WTC11 (cell line): ENCODE measurements at places on chromosomes 3 and 15. TPM values are rescaled to one million over a fixed set of nuclear protein-coding genes. Genes with fewer than 3 reads are reported as not detected.

DNA sequence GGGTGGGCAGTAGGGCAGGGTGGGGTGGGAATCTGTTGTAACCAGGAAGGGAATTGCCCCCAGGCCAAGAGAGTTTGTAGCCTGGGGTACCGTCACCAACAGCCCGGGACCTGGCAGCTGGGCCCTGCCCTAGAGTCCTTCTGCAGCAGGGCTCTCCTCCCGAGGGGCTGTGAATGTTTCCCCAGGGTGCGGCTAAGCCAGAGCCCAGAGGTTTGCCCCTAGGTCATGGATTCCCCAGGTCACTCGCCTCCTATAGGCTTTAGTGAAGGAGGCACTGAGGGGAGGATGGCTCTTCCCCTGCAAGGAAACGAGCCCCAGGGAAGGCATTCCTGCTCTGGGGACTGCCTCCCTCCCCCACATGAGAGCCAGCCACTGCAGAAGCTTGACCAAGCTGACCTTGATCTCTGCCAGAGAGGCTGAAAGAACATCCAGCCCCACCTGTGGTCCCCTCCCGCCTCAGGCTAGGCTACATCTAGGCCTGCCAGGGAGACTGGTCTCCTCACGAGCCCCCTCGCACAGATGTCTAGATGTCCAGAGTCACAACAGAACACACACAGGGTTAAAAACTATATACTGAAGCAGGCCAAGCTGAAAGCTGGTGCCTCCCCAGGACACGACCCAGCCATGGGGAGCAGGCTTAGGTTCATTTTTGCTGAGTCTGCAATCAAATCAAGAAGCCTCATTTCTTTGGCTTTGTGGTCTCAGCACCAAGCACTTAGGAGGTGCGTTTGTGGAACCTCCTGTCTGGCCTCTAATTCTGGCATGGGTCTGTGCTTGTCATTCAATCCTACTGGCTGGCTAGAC lies 69.1 kb upstream of the TAMM41 start:
- H3K27ac ChIP-seq, result no peak overlapping the region
- no peak overlapping the region for H3K4me3 ChIP-seq
- DNase-seq, result no peak

GRCh38 chr3:174325834-174326700 lies 533.1 kb upstream of the NAALADL2 start:
- peaks cover 4% of the 10 kb centered on the region for H3K27me3 ChIP-seq
- DNase-seq, result no peak
- H3K27ac ChIP-seq, result peak overlapping the region; percentile 50; the same call in 1 of the 2 replicates
- H3K4me3 ChIP-seq, result no peak overlapping the region

DNA sequence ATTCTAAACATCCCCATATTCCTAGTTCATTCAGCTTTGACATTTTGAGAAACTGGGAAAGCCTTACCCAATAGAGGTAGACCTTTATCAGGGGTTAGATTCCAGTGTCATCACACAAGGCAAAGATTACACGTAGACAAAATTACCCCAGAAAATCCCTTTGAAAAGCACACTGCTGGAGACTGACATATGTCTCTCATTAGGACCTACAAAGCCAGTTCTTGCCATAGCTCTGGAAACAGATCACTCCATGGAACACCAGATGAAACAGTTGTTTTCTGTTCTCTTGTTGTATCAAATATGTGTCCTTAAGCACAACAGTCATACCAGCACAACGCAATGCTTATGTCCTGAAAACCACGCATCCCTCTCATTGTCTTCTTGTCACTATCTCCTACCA lies 44.7 kb downstream of the RARB start:
- peaks cover 18% of the 10 kb centered on the region for H3K4me1 ChIP-seq
- H3K27ac ChIP-seq, result no peak overlapping the region
- no peaks in the 10 kb centered on the region for H3K36me3 ChIP-seq
- H3K4me3 ChIP-seq, result no peak overlapping the region
- no peak for DNase-seq

- H3K4me3 ChIP-seq, result no peak overlapping the region
- no peak for DNase-seq
- H3K27me3 ChIP-seq, result no peaks in the 10 kb centered on the region
- H3K27ac ChIP-seq, result no peak overlapping the region
Measured at GRCh38 chr15:69504352-69505040, 51.9 kb downstream of the RPLP1 start.

- H3K36me3 ChIP-seq, result no peaks in the 10 kb centered on the region
- H3K4me3 ChIP-seq, result no peak overlapping the region
- DNase-seq, result no peak
- no peak overlapping the region for H3K27ac ChIP-seq
Measured at GRCh38 chr15:73756947-73757513, 3.9 kb upstream of the INSYN1 start.

DNA sequence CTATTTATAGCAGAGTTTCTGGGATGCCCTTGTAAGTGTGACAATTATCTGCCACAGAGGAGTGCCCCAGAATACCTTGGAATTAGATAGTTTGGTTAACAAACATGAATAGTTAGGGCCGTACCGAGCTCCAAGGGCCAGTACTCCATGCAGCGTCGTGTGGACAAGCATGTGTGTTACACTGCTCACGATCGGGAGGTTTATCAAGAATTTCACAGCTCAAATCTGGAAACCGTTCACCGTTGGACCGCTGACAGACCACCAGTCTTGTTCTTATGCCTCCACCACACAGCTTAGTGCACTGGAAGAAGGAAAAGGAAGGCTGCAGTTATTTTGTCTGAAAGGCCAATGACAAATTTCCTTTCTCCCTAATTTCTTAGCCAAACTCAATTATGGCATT lies 93.7 kb downstream of the ADAMTS9 start:
- no peak for DNase-seq
- no peak overlapping the region for H3K27ac ChIP-seq
- H3K4me1 ChIP-seq, result no peaks in the 10 kb centered on the region

DNA sequence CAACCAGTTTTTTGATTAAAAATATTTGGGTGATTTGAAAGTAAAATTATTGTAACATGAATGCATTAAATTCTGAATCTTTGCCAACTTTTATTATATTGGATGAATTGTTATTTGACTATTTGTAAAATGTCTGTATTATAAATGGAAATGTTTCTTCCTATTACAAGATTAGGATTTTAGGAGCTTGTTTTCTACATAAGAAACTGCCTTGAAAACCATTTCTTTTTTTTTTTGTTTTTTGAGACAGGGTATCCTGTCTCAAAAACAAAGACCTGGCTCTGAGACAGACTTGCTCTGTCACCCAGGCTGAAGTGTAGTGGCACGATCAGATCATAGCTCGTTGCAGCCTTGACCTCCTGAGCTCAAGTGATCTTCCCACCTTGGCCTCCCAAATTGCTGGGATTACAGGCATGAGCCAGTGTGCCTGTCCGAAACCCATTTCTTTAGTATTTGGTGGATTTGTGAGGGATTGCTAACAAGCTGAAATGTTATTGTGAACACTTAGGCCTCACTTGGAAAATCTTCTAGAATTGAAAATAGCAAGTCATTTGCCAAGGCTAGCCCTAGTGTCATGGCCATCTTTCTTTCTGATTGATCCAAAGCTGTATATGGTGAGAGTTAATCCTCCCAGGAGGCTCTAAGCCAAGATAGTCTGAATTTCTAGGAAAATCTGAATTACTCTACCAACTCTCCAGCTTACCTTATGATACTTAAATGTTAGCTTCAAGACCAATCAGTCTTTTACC lies 100.3 kb downstream of the FNDC3B start:
- no peak for DNase-seq
- H3K4me1 ChIP-seq, result peaks cover 90% of the 10 kb centered on the region
- peak overlapping the region; percentile 98 for H3K27ac ChIP-seq
- peaks cover 9% of the 10 kb centered on the region; the same call in 1 of the 2 replicates for H3K36me3 ChIP-seq

DNA sequence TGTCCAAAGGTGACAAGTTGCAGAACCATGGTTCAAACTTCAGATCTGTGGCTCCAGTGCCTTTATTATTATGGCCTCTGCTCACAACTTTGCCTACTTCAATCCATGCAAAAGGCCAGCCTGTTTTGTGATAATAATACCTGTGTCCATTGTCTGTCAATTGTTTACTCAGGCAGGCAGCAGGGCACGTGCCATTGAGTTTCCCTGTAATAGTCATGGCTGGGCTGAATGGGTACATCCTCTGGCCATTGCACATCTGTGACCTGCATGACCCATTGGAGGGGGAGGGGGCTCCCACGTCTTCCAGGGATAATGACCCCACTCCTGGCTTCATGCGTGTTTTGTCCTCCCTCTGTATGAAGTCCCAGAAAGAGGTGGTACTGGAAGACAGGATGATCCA lies 215.4 kb downstream of the SSR3 start:
- no peak overlapping the region for H3K27ac ChIP-seq
- no peak overlapping the region for H3K4me3 ChIP-seq
- H3K36me3 ChIP-seq, result no peaks in the 10 kb centered on the region
- H3K4me1 ChIP-seq, result peaks cover 17% of the 10 kb centered on the region
- no peak for DNase-seq
- no peaks in the 10 kb centered on the region for H3K27me3 ChIP-seq

DNA sequence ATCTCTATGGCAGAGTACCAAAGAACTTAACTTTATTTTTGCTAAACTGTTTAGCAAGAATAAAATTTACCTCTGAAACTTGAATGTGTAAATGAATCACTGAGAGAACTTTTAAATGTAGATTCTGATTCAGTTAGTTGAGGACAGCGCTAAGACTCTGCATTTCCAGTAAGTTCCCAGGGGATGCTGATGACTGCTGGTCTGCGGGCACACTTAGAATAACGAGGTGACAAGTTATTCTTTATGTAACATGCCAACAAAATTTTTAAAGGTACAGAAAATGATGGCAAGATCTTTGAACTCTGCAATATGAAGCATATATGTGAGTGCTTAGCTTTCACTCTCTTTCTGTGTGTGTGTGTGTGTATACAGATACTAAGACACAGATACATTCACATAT lies 56.4 kb downstream of the TGFBR2 start:
- DNase-seq, result no peak
- peaks cover 86% of the 10 kb centered on the region for H3K4me1 ChIP-seq
- no peak overlapping the region for H3K4me3 ChIP-seq

GRCh38 chr15:39593071-39593655 lies 12.3 kb downstream of the THBS1 start:
- H3K4me1 ChIP-seq, result peaks cover 13% of the 10 kb centered on the region
- no peak for DNase-seq
- H3K27me3 ChIP-seq, result no peaks in the 10 kb centered on the region
- peaks cover 79% of the 10 kb centered on the region for H3K36me3 ChIP-seq

GRCh38 chr3:24956613-24957012 lies 462.0 kb upstream of the THRB start:
- peaks cover 85% of the 10 kb centered on the region for H3K27me3 ChIP-seq
- H3K36me3 ChIP-seq, result peaks cover 2% of the 10 kb centered on the region; the same call in 1 of the 2 replicates
- DNase-seq, result no peak
- H3K4me1 ChIP-seq, result peaks cover 5% of the 10 kb centered on the region
- no peak overlapping the region for H3K4me3 ChIP-seq

DNA sequence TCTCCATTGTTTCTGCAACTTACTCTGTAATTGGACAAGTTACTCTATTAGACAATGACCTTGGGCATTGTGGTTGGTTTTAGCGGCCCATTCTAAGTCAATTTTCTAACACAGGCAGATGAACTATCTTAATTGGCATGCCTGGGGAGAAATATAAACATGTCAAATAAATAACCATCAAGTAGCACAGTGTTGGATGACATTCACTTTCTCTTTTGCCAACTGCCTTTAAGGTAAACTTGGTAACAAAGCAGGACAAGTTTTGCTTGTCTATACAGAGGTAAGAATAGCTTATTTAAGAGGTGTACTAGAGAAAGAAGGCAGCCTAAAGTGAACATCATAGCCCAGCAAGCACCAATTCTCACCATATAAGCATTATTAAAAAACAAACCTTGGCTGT lies 599.6 kb downstream of the GBE1 start:
- H3K4me3 ChIP-seq, result no peak overlapping the region
- no peak overlapping the region for H3K27ac ChIP-seq
- no peak for DNase-seq
- no peaks in the 10 kb centered on the region for H3K27me3 ChIP-seq
- H3K4me1 ChIP-seq, result peaks cover 8% of the 10 kb centered on the region; the same call in 1 of the 2 replicates
- no peaks in the 10 kb centered on the region for H3K36me3 ChIP-seq

DNA sequence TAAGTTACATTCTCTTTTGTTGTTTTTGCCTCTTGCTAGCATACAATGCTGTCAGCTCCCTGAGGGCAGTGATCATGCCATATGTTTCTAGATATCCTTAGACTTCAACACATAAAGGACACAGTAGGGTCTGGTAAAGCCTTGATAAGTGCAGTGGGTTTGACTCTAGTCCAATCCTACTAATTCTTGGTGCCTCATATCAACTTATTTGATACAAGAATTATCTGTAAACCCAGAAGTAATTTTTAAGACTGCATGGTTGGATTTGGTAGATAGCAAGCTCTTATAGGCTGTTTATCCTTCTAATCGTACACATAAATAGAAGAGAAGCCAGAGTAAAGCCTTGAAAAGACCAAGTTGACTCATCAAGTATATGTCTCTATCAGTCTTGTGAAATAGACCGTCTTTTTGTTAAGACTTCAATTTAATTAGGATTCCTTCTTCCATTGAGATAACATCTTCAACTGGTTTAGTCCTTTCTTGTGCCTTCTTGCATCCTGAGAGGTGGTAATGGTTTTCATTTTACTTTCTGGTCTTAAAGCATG lies 265.6 kb upstream of the CDIN1 start:
- H3K27me3 ChIP-seq, result no peaks in the 10 kb centered on the region
- H3K4me1 ChIP-seq, result no peaks in the 10 kb centered on the region
- no peak for DNase-seq
- no peaks in the 10 kb centered on the region for H3K36me3 ChIP-seq
- H3K27ac ChIP-seq, result no peak overlapping the region

GRCh38 chr3:195849322-195850074 lies 37.8 kb upstream of the MUC4 start:
- H3K27me3 ChIP-seq, result 0 out of 2 replicates have a peak, but pooled peaks cover 4% of the 10 kb centered on the region
- no peak for DNase-seq
- H3K4me3 ChIP-seq, result no peak overlapping the region
- H3K36me3 ChIP-seq, result no peaks in the 10 kb centered on the region

DNA sequence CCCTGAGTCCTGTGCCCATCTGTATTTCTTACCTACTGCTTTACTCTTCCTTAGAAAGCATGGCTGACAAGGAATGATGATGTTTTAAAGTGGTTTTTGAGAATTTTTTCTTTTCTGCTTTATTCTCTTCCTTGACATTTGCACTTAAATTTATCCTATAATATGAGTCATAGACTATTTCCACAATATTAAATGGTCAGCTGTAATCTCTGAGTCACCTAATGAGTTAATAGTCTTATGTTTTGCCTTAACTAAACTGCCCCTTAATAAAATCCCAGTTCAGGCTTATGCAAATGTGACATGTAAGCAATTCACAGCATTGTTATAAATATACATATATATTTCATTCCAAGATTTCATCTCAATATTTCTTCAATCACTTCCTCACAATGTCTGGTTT lies 23.8 kb downstream of the MEIS2 start:
- peaks cover 21% of the 10 kb centered on the region for H3K4me1 ChIP-seq
- H3K27ac ChIP-seq, result no peak overlapping the region
- H3K4me3 ChIP-seq, result no peak overlapping the region
- no peak for DNase-seq
- H3K27me3 ChIP-seq, result no peaks in the 10 kb centered on the region

GRCh38 chr15:70086636-70087035 lies 11.1 kb downstream of the TLE3 start:
- no peak overlapping the region for H3K27ac ChIP-seq
- peaks cover 95% of the 10 kb centered on the region for H3K4me1 ChIP-seq
- peaks cover 25% of the 10 kb centered on the region for H3K36me3 ChIP-seq
- peaks cover 5% of the 10 kb centered on the region for H3K27me3 ChIP-seq

GRCh38 chr15:58311556-58311955 lies 120.2 kb upstream of the LIPC start:
- H3K27ac ChIP-seq, result no peak overlapping the region
- H3K4me1 ChIP-seq, result peaks cover 17% of the 10 kb centered on the region

Gene BFSP2
- total RNA-seq, result 0.44 TPM in 1 of 3 replicates, not detected in the others

Gene STAB1
- total RNA-seq, result 1.9 to 2.6 TPM (median 2.1 TPM) in 3 replicates

Gene SKOR1
- 0.09 to 0.22 TPM (median 0.11 TPM) in 3 replicates for total RNA-seq

Gene GOLGA8S
- 0.16 to 0.23 TPM (median 0.22 TPM) in 3 replicates for total RNA-seq

Gene FANCD2OS
- total RNA-seq, result not detected in 3 replicates

Gene SCG5
- total RNA-seq, result 14.2 to 28.7 TPM (median 27.2 TPM) in 3 replicates

Gene PCLAF
- 27.2 to 41.6 TPM (median 41.5 TPM) in 3 replicates for total RNA-seq
